Hindlimb muscle (tissue), 1 donor: ENCODE measurements at places on chromosomes 6 and 20.

DNA sequence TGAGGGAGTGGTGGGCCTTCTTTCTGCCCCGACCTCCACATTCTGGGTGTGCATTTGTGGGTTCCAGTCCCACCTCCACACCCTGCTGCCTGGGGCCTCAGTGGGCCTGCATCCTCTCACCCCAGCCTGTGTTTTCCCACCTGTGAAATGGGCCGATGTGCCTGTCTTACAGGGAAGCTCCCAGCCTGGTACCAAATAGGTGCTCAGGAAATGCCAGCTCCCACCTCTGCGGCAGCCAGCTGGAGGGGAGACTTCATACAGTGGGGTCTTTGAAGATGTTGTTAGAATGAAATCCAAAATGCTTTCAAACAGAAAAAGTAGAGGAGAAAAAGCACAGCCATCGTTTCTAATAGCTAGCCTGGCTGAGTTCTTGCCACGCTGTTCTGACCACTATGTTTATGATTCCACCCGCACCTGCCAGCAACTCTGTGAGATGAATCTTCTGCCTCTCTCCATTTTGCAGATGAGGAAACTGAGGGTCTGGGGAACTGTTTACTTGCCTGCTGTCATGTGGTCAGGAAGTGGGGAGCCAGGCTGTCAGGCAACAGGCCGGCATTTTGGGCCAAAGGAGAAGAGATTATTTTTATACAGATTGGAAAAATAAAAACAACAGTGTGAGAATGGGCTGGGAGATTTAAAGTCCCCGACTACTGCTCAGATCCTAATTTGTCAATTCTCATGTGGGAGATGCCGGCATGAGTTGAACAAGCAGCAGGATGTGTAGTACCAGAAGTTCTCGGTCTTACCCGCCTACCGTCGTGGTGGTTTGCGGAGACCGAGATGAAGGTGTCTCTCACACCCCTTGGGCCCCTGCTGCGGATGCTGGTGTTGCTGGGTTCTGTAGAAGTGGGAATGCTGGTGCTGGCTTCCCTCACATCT is 4.6 kb downstream of the TMEM181 start:
- no peak for DNase-seq

DNA sequence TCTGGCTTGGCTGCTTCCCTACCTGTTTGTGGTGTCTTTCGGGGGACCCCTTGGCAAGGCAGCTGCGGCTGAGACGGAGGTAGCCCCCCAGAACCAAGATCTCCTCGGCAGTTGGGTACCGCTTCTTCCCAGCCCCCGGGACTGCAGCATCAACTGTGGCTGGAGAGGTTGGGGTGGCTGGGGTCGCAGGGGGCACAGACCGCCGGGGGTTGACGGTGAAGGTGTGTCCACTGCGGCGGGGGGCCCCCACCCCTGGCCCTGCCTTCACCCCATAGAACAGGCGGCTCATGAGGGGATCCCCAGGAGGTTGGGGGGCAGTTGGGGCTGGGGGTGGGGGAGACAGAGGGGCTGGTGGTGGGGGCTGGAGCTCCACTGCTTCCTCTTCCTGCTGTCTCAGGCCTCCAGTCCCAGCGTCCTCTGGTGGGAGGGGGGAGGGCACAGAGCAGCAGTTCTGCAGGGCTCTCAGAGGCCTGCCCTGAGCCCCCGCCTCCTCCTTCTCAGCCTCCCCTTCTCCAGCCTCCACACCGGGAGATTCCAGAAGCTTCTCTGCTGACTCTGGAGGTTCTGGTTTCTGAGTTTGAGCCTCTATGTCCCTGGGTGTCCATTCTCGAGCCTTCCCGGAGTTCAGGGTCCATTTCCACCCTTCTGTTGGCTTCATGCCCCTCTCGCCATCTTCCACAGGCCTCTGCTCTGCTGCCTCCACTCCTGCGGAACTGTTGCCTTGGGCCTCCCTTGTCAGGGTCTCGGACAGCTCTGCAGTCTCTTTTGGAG is 1.9 kb downstream of the PPP1R18 start:
- no peak for DNase-seq

DNA sequence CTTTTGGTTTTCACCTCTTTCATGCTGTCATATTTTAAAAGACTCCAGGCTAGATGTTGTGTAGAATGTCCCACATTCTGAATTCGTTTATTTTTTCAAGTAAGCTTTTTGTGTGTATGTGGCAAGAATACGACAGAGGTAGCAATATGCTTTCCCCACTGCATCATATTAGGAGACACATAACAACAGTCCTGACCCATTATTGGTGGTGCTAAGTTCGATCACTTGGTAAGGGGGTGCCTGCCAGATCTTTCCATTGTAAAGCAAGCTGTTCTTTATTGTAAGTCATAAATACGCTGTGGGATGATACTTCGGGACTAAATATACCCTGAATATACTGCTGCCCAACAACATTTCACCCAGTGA is 588 bp upstream of the NCOA3 start:
- peak; percentile 30 for DNase-seq

- no peak for DNase-seq
Measured at GRCh38 chr20:50341880-50342637, 151.4 kb downstream of the CEBPB start.

DNA sequence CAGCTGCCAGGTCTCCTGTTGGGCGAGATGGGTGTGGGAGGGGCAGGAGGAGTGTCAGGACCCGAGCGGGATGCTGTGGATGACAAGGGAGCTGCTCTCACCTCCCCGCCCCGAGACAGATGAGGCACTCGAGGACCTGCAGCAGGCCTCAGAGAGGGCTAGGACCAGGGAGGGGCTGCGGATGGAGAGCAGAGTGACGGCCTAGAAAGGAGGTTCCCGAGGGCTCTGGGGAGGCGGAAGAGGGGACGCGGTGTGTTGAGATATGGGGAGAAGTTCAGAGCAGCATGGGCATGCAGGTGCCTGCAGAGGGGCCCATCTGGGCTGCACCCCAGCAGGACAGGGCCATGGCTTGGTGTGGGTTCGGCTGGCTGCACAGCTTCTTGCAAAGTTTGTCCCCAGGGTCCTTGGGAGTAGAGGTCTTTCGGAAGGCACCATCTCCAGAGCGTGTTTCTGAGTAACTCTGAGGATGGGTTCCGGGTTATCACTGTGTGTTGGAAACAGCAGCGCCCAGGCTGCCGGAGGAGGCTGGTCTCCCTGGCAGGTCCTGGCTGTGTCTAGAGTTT is 104.6 kb downstream of the PAX1 start:
- no peak for DNase-seq

DNA sequence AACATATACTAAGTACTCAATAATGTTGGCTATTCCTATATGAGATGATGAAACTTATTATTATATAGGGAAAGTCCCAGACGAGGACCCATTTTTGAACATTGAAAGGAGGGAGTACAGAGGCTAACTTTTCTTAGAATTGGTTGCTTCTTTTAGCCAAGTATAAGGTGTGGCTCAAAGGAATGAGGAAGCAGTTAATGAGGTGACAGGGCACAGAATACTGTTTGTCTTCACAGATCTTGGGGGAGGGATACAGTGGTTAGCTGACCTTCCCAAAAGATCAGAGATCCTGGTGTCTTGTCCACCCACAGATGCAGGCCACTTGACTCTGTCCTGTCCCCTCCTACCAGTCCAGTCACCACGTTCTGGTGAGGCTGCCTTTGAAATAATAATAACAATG is 67.8 kb upstream of the EPB41L1 start:
- DNase-seq: no peak

- DNase-seq: no peak
Measured at GRCh38 chr20:4633379-4633778, 88.3 kb upstream of the PRND start.

DNA sequence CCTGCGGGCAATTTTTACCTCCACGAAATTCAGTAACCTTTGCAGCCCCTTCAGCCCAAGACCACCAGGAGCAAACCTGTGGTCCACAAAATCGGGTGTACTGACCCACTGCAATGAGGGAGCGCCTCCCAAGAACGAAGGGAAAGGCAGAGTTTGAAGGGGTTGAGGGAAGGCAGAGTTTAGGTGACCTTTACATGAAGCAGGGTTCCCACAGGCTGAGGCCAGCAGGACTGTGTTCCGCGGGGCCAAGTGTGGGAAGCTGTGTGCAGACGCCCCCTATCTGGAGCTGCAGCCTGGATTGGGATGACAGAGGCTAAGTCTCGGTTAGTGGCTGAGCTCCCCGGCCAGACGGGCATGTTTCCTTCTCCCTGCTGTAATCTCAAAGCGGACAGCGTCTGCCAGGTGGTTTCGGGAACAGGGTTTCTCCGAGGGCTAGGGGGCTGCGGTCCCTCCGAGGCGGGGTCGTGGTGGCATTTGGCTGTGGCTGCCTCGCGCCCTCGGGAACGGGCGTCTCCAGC is 826 bp upstream of the PYGB start:
- DNase-seq: peak; percentile 38

GRCh38 chr6:139877828-139878405 is 503.5 kb upstream of the CITED2 start:
- DNase-seq: no peak

DNA sequence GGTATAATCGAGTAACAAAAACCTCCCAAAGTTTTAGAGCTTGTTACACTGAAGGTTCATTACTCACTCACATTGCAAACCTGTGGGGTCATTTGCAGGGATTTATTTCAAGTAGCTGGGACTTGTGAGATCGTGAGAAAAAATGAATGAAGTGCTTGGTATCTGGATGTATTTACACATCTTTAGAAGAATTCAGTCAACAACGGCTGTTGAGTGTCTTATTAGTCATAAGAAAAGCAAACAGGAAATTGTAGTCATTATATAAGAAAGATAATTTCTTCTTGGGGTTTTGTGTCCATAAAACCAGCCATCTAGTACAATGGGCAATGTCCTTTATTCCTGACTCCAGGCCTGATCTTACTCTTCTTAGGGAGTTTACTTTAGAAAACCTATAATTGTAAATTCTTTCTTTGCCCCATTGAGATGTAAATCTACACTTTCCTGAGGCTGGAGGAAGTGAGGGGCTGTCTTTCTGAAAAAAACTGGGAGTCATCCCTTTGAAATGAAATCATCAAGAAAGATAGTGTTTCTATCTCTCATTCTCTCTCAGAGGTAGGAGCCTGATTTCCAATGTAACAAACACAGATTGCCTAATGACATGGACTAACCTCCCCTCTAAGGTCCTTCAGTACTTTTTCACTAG is 202.5 kb upstream of the ASCC3 start:
- DNase-seq: no peak

- no peak for DNase-seq
Measured at GRCh38 chr6:134170844-134171243, 118.4 kb upstream of the SLC2A12 start.

DNA sequence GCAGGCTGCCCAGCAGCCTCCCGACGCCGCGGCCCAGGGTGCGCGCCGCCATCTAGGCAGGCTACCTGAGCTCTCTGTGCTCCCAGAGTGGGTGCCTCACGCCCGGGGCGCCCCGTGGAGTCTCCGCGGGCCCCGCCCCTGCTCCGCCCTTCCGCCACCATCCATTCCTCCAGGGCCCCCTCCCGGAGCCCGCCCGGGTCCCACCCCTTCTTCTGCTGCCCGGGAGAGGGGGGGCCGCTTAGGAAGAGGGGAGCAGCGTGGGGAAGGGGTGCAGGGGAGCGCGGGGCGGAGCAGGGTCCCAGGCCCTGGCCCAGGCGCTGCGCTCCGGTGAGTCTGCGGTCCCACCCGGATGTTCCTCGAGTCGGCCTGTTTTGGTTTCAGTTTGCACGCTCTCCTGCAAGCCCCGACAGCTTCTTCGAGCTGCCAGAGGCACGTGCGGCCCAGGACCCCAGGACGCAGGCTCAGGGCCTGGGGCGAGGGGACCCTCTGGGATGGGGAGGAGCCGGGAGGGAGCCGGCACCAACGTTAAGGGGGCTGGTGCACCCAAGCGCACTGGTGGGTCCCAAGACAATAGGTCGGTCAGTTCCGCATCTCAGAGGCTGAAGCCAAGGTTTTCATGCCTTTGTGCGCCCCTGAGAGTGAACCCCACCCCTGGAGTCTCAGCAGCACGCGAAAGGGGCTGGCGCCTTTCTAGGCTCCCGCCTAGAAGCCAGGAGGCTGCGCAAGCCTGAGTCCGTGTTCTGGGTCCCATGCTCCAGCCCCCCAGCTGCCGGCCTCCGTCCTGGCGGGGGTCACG is at the start of gene ACSS1:
ACSS1 (minus strand) TSS at position 89 of the 796 bp plus-strand sequence; CDS start at position 52, 37 bp downstream.
- peak; percentile 63 for DNase-seq

DNA sequence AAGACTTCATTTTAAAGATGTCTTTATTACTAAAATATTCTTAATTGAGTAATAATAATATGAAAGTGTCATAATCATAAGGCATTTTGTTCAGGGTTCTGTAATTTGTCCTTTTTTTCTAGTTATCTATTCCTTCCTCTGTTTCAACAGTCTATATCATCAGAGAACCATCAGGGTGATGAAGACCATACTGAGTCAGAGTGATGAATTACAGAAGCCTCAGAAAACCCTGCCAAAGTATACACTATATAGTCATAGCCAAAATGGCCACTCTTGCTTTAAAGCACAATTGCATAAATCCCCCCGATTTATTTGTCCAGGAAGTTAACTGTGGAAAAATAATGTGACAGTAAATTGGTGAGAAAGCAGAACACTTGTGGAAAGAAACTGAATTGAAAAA is 735.0 kb downstream of the EPHA7 start:
- no peak for DNase-seq

- no peak for DNase-seq
Measured at GRCh38 chr6:17385660-17386059, 7.7 kb upstream of the CAP2 start.

GRCh38 chr6:34928220-34928619 is 39.2 kb downstream of the ANKS1A start:
- no peak for DNase-seq

DNA sequence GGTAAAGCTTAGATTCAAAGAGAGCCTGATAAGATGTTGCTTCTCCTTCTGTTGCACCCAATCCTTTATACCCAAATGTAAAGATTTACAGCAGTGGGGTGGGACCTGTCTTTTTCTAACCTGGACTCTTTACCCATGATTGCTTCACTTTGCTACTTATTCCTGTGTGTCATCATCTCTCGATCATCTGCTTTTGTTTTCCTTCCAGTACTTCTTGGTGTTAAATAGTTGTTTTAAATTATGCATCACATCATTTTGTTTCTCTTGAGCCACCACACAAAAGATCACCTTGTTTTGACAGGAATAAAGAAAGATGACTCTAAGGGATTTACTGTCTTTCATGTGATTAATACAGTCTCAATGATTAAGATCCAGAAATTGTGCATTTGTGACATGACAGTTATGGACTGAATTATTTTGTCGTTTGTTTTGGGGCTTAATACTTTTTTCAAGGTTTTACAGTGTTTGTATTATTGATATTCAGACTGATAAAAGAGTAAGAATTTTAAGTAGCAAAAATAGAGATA is 123.1 kb downstream of the CDKAL1 start:
- no peak for DNase-seq

GRCh38 chr20:9407805-9408421 is 106.5 kb upstream of the LAMP5 start:
- DNase-seq: peak; percentile 46

DNA sequence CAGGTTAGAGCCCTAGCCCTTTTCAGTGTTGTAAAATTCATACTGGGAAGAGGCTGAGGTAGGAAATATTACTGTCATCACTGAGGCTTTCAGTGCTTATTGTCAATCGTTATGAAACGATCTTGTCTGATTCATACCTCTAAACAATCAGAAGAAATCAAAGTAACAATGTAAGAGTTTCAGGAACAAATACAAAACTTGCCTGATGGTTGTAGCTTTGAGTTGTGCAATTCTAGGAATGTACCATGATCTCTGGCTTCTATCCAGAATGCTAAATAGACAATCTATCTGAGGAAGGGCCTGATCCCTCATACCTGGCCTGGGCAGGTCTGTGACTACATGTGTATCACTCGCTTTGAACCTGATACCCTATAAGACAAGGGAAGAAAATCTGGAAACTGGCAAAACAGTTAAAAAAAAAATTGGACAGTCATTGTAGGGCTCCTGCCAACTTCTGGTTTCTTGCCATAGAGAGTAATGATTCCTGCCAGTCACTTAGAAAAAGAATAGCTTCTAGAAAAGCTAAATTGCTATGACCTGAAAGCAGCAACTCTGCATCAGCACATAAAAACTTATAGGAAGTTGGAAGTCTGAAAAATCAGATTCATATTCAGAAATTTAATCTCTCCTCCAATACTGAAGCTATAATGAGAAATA is 234.7 kb downstream of the BTBD9 start:
- DNase-seq: no peak
